ENCODE measurements at places on chromosomes 2 and 18. TPM values are rescaled to one million over a fixed set of nuclear protein-coding genes. Genes with fewer than 3 reads are reported as not detected.

GRCh38 chr2:7847321-7847720 is 834.5 kb upstream of the ID2 start:
- DNase-seq, result no peak
- H3K4me1 ChIP-seq, result peaks cover 12% of the 10 kb centered on the region
- H3K4me3 ChIP-seq, result peak overlapping the region; percentile 62
- H3K27me3 ChIP-seq, result peaks cover 7% of the 10 kb centered on the region

DNA sequence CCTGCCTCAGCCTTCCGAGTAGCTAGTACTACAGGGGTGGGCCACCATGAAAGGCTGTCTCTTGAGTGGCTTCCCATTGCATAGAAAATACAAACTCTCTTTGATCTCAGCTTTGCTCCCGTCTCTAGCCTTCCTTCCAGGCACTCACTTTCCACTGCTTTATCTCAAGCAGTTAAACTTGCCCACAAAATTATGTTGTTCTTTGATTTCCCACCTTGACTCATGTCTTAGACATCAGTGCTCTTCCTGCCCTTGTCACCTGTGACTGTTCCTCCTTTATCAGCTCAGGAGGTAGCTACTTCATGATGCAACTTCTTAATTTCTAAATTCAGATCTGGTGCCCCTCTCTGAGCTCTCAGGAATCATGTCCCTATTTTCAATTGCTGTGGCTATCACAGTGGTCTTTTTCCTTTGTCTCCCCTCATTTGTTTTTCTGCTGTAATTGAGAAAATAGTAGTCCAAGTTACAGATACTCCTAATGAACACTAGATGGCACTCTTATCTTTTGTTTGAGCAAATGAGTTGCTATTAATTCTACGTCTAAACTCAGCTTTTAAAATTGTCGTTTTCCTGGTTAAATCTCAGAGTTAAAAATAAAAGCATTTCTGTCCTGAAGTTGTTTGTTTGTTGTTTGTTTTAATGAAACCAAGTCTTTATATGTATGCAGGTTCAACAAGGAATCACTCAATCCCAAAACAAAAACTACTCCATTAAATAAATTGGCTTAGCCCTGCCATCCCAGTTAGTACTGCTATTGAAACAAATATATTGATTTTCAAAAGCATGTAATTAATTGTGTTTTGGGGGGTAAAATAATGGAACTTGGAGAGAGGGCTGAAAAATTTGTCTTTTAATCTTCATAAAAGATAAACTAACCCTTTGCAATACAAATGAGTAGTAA is 46.9 kb upstream of the GREB1L start:
- H3K4me1 ChIP-seq, result no peaks in the 10 kb centered on the region
- H3K27ac ChIP-seq, result no peak overlapping the region
- H3K4me3 ChIP-seq, result no peak overlapping the region
- H3K36me3 ChIP-seq, result no peaks in the 10 kb centered on the region

Gene MPV17
- total RNA-seq, result 96.1 TPM

DNA sequence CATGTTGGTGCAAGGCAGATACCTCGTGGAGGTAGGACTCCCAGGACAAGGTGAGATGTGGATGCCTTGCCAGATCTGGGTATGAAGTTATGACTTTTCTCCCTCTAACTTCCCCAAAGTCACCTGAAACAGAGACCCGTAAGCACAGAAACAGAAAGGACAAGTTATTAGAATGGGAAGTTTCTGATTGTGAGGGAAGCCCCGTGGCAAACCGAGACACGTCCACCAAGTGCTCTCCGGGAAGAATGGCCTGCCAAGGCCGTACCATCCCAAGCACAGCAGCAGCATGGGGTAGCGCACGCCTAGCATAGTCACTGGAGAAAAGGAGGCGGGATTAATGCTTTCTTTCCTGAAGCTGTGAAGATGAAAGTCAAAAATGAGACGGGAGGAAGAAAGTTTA is 110.6 kb downstream of the ZNF532 start:
- no peaks in the 10 kb centered on the region for H3K4me1 ChIP-seq
- no peak for DNase-seq
- H3K27ac ChIP-seq, result no peak overlapping the region
- no peaks in the 10 kb centered on the region for H3K36me3 ChIP-seq
- H3K27me3 ChIP-seq, result peaks cover 12% of the 10 kb centered on the region

- no peak overlapping the region for H3K4me3 ChIP-seq
- peaks cover 20% of the 10 kb centered on the region for H3K36me3 ChIP-seq
- H3K27ac ChIP-seq, result no peak overlapping the region
Measured at GRCh38 chr2:15511686-15512085, 49.4 kb downstream of the NBAS start.

- H3K36me3 ChIP-seq, result no peaks in the 10 kb centered on the region
- H3K4me3 ChIP-seq, result peak overlapping the region; percentile 86
- peak overlapping the region; percentile 91 for H3K27ac ChIP-seq
Measured at GRCh38 chr2:42133771-42134195, 35.4 kb upstream of the EML4 start.

- DNase-seq, result no peak
- peaks cover 25% of the 10 kb centered on the region for H3K27me3 ChIP-seq
- H3K36me3 ChIP-seq, result no peaks in the 10 kb centered on the region
- no peak overlapping the region for H3K27ac ChIP-seq
Measured at GRCh38 chr2:28523902-28524301, 28.0 kb downstream of the PLB1 start.

Gene EVX2
- total RNA-seq, result not detected

DNA sequence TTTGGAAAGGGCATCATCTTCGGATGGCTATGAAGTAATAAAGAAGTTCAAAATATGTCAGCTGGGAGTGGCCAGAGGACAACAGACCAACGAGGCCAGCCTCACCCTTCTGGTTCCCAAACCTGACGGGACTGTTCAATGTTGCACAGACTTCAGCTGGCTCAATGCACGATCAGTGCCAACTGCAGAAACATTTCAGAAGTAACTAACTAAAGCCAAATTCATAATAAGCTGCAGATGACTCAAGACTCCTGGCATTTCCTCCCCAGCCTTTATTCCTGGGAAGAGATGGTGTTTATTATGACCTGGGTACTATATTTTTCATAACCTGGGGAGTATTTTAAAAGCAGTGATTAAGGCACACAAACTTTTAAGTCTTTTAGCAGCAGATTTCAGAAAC is 3.8 kb upstream of the ATP6V1C2 start:
- H3K4me1 ChIP-seq, result peaks cover 3% of the 10 kb centered on the region
- H3K27ac ChIP-seq, result no peak overlapping the region
- no peak for DNase-seq
- H3K27me3 ChIP-seq, result peaks cover 37% of the 10 kb centered on the region

Gene CCBE1
- total RNA-seq, result not detected

- no peak overlapping the region for H3K27ac ChIP-seq
- H3K27me3 ChIP-seq, result peaks cover 6% of the 10 kb centered on the region
- no peaks in the 10 kb centered on the region for H3K36me3 ChIP-seq
- no peaks in the 10 kb centered on the region for H3K4me1 ChIP-seq
Measured at GRCh38 chr2:208192611-208193236, 2.9 kb upstream of the C2orf80 start.

GRCh38 chr2:208657468-208657867 is 250.9 kb downstream of the PTH2R start:
- no peaks in the 10 kb centered on the region for H3K27me3 ChIP-seq
- no peak overlapping the region for H3K4me3 ChIP-seq
- no peaks in the 10 kb centered on the region for H3K4me1 ChIP-seq

GRCh38 chr2:40123326-40123725 is 328.6 kb downstream of the SLC8A1 start:
- no peak overlapping the region for H3K4me3 ChIP-seq
- no peak for DNase-seq
- no peaks in the 10 kb centered on the region for H3K36me3 ChIP-seq
- H3K27me3 ChIP-seq, result no peaks in the 10 kb centered on the region

DNA sequence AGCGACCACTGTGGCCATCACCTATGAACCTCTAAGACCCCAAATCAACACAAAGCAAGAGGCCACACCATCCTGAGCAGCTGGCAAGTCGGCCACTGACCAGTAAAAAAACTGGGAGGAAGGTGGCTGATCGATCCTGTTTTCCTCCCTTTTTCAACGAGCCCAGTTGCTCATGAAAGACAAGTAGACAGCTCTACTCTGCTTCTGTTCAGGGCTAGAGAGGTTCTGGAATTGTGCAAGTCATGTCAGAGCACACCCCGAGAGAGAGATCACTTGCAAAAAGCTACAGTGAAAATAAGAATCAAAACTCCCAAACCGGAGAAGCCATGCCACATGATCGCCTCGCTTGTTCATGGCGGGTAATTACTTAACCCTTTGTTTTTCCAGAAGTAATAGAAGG is 34.6 kb downstream of the ZNF516 start:
- peaks cover 24% of the 10 kb centered on the region for H3K4me1 ChIP-seq
- H3K4me3 ChIP-seq, result no peak overlapping the region
- H3K27ac ChIP-seq, result no peak overlapping the region
- no peaks in the 10 kb centered on the region for H3K36me3 ChIP-seq
- DNase-seq, result no peak
- no peaks in the 10 kb centered on the region for H3K27me3 ChIP-seq

DNA sequence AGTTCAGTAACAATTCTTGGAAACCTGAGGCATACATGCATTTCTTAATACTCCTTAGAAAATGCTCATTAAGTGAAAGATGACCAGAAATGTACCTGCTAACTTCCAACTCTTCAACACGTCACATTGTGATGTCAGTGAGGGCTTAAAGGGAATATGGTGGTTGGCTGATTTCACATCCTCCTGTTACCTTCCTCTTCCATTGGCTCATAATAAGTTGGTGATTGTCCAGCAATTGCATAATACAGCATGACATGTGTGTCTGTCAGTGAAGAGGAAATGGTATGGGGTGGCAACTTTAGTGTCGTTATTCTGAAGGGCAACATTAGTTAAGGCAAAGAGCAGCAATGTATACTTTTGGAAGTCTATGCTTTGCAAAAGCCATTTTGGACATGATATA is 26.0 kb downstream of the PLEK start:
- peak overlapping the region; percentile 66 for H3K4me3 ChIP-seq
- DNase-seq, result no peak
- no peaks in the 10 kb centered on the region for H3K27me3 ChIP-seq
- H3K27ac ChIP-seq, result peak overlapping the region; percentile 98
- peaks cover 60% of the 10 kb centered on the region for H3K4me1 ChIP-seq

GRCh38 chr2:234146087-234146826 is 95.8 kb downstream of the SPP2 start:
- peak overlapping the region; percentile 18 for H3K4me3 ChIP-seq
- DNase-seq, result no peak
- no peaks in the 10 kb centered on the region for H3K36me3 ChIP-seq
- no peaks in the 10 kb centered on the region for H3K27me3 ChIP-seq

GRCh38 chr2:221245772-221246171 is 326.3 kb downstream of the EPHA4 start:
- H3K27me3 ChIP-seq, result peaks cover 10% of the 10 kb centered on the region
- H3K27ac ChIP-seq, result no peak overlapping the region
- no peak overlapping the region for H3K4me3 ChIP-seq
- no peaks in the 10 kb centered on the region for H3K36me3 ChIP-seq

DNA sequence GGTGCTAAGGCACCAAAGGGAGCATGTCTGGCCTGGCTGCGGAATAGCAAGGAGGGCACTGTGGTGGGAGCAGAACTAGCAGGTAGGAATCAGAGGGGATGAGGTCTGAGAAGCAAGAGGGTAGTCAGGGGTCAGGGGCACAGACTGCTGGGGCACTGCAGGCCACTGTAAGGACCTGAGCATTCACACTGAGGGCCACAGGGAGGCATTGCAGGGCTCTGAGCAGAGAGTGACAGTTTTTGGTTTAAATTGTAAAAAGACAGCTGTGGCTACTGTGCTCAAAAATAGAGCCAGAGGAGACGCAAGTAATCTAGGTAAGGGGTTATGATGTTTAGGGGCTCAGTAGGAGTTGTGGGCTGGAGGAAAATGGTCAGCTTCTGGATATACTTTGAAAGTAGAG is 41.5 kb downstream of the ARHGAP25 start:
- no peaks in the 10 kb centered on the region for H3K27me3 ChIP-seq
- H3K4me3 ChIP-seq, result peak overlapping the region; percentile 94
- H3K36me3 ChIP-seq, result peaks cover 31% of the 10 kb centered on the region
- H3K4me1 ChIP-seq, result peaks cover 87% of the 10 kb centered on the region
- peak overlapping the region; percentile 96 for H3K27ac ChIP-seq

- no peaks in the 10 kb centered on the region for H3K36me3 ChIP-seq
- no peaks in the 10 kb centered on the region for H3K27me3 ChIP-seq
- no peak overlapping the region for H3K4me3 ChIP-seq
Measured at GRCh38 chr2:33891616-33892015, 292.5 kb upstream of the FAM98A start.

GRCh38 chr2:41990688-41991087 is 57.1 kb upstream of the PKDCC start:
- no peak for DNase-seq
- H3K27ac ChIP-seq, result no peak overlapping the region
- peaks cover 42% of the 10 kb centered on the region for H3K27me3 ChIP-seq
- no peaks in the 10 kb centered on the region for H3K4me1 ChIP-seq

GRCh38 chr2:230525682-230526081 is 109.7 kb downstream of the SP100 start:
- H3K4me3 ChIP-seq, result no peak overlapping the region
- H3K4me1 ChIP-seq, result no peaks in the 10 kb centered on the region
- H3K36me3 ChIP-seq, result peaks cover 61% of the 10 kb centered on the region
- DNase-seq, result no peak
- H3K27me3 ChIP-seq, result no peaks in the 10 kb centered on the region

Gene ALK
- total RNA-seq, result not detected

GRCh38 chr2:10665833-10666232 is 23.9 kb downstream of the NOL10 start:
- peaks cover 4% of the 10 kb centered on the region for H3K36me3 ChIP-seq
- no peaks in the 10 kb centered on the region for H3K27me3 ChIP-seq
- no peak for DNase-seq
- no peak overlapping the region for H3K27ac ChIP-seq

Gene ACYP2
- total RNA-seq, result 7.5 TPM

DNA sequence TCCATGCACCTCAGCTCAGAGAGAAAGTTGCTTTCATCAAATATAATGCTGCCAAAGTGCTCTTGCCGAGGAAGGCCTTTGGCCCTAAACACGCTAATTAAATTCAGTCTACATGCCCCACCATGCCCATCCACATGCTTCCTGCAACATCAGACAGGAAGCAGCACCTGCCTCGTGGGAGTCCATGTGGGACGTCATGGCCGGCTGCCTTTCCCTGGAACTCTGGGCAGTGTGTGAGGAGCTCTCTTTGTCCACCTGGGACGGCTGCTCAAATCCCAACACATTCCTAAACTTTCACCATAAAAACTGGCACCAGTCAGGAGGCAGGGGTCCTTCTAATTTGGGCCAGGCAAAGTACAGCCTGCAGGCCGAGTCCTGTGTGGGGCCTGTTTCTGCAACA is 23.1 kb downstream of the FAM178B start:
- DNase-seq, result no peak
- peak overlapping the region; percentile 68 for H3K27ac ChIP-seq
- peaks cover 25% of the 10 kb centered on the region for H3K4me1 ChIP-seq
- peak overlapping the region; percentile 47 for H3K4me3 ChIP-seq

GRCh38 chr2:163729636-163730273 is 6.1 kb downstream of the FIGN start:
- H3K4me1 ChIP-seq, result no peaks in the 10 kb centered on the region
- H3K27me3 ChIP-seq, result peaks cover 1% of the 10 kb centered on the region
- no peak for DNase-seq

Gene SKA1
- 18.8 TPM for total RNA-seq

GRCh38 chr2:216736326-216736725 is 41.0 kb upstream of the IGFBP5 start:
- no peak overlapping the region for H3K4me3 ChIP-seq
- H3K27ac ChIP-seq, result no peak overlapping the region
- peaks cover 24% of the 10 kb centered on the region for H3K27me3 ChIP-seq
- no peaks in the 10 kb centered on the region for H3K36me3 ChIP-seq
- no peaks in the 10 kb centered on the region for H3K4me1 ChIP-seq
- DNase-seq, result no peak

GRCh38 chr2:177433402-177433801 is 40.8 kb downstream of the AGPS start:
- peaks cover 40% of the 10 kb centered on the region for H3K36me3 ChIP-seq
- H3K4me3 ChIP-seq, result no peak overlapping the region
- H3K27ac ChIP-seq, result no peak overlapping the region
- no peak for DNase-seq

Gene RAPGEF4
- not detected for total RNA-seq

Measured in natural killer cell treated with Interleukin-12 subunit alpha and Interleukin-12 subunit beta and Interleukin-15 and Interleukin-18, amount 100 ng/mL, for 72 hours (primary cell).